ENCODE measurements at places on chromosomes 5 and 9.

DNA sequence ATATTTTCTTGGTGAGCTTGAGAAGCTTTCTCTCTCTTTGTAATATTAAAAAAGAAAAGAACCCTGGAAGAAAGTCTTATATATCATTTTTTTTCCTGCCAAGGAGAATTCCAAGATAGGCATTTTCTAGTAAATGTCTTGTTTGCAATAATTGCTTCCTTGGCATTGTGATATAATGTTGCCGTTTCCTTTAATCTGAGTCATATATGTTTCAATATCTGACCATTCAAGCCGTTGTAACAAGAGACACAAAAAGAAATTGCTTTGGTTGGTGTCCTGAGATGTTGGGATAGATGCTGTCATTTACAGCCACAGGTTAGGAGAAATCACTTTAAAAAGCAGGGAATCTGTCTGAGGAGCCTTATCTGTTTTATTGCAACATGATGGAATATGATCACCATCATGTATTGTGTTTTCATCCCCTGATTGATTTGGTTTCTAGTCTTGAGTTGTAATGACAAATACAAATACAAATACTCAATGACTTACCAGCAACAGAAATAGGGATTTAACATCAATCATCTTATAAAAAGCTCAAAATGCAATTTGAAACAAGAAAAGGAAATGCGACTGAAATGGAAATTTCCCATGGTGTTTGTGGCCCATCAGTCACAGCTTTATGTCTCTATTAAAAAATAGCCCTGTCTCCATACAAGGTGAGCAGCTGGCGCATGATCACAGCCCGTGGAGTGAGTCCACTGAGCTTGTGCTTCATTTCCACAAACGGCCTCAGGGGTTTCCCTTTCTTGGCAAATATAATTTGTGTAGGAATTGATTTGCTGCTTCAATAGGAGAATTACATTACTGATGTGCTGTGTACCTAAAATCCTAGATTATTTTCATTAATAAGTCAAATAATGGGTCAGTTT, 250.1 kb upstream of the TRPC7 start:
- DNase-seq = no peak

GRCh38 chr9:18526685-18527084, 52.7 kb downstream of the ADAMTSL1 start:
- no peak for DNase-seq

GRCh38 chr5:155728857-155729683, 597.9 kb upstream of the SGCD start:
- no peak for DNase-seq

GRCh38 chr9:127898433-127899127, 823 bp downstream of the ST6GALNAC6 start:
- no peak for DNase-seq

- DNase-seq = no peak
These were observed 171.2 kb upstream of the ACTBL2 start for GRCh38 chr5:57653636-57654290.

DNA sequence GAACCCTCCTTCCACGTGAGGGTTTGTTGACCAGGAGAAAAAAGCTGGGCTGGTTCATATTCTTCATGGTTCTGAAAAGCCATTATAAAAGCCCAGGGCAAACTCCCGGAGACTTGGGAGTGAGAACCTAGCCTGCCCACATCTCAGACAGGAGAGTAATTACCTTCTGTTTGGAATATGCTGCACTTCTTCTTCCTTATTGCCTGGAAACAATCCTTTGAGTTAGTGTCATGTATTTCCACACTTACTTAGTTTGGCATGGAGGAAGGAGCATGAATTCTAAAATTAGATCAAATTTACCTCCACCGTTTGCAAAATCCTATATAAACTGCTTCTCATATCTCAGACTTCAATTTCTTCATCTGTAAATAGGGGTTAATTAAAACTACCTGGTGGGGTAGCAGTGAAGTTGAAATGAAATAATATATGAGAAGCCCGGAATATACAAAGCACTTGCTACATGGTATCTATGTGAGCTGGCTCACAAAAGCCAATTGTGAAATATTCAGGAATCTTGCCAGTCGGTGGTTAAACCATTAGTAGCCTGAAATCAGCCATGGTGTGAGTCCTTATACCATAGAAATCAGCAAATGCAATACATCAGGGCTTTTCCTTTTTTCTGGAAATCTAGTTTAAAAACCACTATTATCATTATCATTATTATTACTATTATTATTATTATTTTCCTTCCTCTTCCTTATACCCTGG, 140.0 kb upstream of the RAD23B start:
- DNase-seq = no peak

GRCh38 chr5:149399775-149400174, 20.7 kb upstream of the IL17B start:
- DNase-seq = no peak

DNA sequence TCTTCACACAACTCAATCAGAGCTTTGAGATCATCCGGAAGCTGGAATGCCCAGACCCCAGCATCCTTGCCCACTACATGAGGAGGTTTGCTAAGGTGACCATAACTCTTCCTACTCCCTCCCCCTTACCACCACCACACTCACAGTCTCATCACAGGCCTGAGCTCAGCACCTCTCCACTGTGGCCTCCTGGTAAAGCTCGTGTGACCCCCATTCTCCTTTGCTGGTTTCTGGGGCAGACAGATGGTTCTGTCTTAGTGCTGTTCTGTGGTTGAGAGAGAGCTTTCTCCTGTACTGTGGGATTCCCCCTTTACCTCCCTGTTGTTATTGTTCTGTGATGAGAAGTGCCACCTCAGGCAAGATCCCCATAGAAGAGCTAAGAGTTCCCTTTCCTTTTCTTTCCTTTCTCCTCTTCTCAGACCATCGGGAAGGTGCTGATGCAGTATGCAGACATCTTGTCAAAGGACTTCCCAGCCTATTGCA, 92.7 kb upstream of the RUSC2 start:
- no peak for DNase-seq

DNA sequence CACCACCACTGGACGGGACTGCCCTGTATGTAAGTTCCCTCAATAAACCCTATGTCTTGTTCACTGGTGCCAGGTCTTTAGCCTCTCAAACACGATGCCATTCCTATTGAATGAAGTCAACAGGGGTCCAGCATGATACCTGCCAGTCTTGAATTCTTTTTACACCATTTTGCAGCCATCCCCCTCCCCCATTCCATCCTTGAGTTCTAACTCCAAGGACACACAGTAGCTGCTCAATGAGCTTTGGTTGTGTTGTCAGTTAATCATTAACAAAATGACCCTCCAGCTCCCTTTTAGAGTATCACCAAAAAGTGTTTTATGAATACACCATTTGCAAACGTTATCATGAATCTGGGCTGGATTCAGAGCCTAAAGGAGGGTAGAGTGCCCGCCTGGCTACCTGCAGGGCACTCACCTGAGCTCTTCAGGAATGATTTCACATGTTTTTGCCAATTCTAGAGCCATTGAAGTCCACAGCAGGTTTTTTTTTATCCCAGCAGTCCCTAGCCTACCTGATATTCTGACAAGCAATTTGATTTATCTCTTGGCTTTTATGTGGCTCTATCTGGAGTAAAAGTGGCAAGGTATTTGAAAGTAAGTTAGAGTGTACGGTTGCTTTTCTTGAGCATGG, 271.8 kb downstream of the SMARCA2 start:
- DNase-seq = no peak

GRCh38 chr9:6897207-6897822, 139.5 kb downstream of the KDM4C start:
- no peak for DNase-seq

GRCh38 chr5:14270209-14270702, 127.1 kb downstream of the TRIO start:
- no peak for DNase-seq

GRCh38 chr9:127501821-127502343, 50.6 kb downstream of the LRSAM1 start:
- no peak for DNase-seq

- no peak for DNase-seq
These were observed 286.4 kb downstream of the NTRK2 start for GRCh38 chr9:84955971-84956370.

- no peak for DNase-seq
These were observed 1.0 kb upstream of the MINAR2 start for GRCh38 chr5:129746876-129747275.

DNA sequence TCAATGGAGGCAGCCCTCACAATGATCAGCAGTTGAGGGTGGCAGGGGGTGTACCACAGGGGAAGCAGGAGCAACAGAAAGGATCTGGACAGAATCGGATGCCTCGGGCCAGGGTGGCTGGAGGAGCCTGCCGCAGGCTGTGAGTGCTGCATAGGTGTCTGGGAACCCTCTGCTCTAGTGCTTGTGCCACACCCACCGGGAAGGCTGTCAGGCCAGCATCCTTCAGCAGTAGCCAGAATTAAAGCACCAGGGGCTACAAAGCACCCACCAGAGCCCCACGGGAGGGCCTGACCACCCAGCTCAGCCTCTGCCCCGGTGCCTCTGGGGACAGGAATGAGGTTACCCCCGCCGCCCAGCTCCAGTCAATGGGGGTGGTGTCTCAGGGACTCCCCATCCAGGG, 49.0 kb downstream of the ARHGEF37 start:
- no peak for DNase-seq

DNA sequence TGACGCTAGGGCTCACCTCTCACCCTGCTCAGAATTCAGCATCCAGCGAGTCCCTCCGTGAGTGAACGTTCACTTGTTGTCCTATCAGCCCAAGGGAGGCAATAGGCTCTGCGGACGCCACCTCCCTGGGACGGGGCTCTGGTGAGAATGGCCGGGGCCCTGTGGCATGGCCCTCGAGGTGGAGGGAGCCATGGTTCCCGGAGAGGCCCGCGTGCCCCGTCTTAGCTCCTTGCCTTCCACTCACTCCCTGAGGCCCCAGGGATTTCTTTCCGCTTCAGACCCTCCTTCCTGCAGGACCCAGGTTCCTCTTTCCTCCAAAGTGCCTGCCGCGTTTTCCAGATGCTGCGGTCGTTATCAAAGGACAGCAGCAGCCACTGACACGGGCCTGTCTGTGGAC, 21.5 kb downstream of the EXOC3 start:
- DNase-seq = no peak

GRCh38 chr9:32294106-32294505, 90.3 kb upstream of the ACO1 start:
- peak; percentile 13 for DNase-seq

DNA sequence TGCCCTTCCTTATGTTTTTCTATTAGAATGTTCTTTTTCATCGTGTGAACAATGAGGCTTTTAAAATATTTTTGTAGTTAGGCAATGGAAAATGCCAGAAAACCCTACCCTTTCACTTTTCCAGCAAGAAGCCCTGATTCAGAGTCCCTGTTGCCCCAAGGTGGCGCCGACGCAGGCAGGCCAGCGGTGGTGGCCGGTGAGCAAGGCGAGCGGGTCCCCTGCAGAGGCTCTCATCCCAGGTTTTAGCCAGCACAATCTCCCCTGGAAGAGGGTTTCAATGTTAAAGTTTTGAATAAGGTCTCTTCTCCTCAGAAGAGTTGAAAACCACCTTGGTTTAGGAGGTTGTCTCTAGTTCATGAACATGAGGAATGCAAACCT, 40.8 kb upstream of the CKMT2 start:
- no peak for DNase-seq

DNA sequence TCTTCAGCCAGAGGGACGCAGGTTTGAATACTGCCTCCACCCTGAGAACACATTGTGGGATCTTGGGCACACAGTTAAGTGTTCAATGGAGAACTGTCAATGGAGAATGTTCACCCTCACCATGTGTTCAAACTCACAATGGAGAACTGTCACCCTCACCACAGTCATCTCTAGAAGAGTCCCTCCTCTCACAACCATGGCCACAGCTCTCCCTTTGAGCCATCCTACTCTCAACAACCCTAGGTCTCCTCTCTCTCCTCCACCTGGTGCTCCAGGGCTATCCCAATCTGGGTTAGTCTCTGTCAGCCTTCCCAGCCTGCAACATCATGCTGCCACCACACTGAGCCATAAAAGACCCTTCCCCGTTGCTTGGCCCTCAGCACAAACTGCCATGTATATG, 36.3 kb upstream of the HAND1 start:
- DNase-seq = no peak

DNA sequence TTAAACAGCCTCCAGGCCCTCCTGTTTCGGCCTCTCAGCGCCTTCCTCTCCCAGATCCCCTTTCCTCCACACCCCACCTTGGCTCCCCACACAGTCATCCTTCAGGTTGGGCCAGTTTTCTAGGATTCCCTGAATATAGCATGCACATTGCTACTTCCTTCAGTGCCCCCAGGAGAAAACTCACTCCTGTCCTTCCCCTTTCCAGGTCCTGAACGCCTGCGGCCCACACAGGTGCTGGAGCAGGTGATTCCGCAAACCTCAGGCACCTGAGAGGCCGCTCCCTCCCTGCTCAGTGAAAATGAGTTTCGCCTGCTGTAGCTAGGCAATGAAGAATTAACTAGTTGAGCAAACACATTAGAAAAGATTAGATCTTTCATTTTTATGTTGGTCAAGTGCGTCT, 185.0 kb downstream of the MED10 start:
- DNase-seq = peak; percentile 6

GRCh38 chr9:129838707-129839259, 3.5 kb downstream of the USP20 start:
- DNase-seq = no peak

GRCh38 chr9:129749575-129749974, 3.3 kb downstream of the PTGES start:
- DNase-seq = no peak

- no peak for DNase-seq
These were observed 2.0 kb downstream of the KLHL9 start for GRCh38 chr9:21333226-21333625.

DNA sequence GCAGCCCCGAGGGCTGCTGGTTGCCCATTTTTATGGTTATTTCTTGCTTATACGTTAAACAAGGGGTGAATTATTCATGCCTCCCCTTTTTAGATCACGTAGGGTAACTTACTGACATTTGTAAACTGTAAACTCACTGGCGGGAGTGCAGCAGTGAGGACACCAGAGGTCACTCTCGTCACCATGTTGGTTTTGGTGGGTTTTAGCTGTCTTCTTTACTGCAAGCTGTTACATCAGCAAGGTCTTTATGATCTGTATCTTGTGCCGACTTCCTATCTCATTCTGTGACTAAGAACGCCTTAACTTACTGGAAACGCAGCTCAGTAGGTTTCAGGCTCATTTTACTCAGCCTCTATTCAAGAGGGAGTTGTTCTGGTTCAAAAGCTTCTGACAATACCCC, 155.0 kb upstream of the PRDM9 start:
- peak; percentile 15 for DNase-seq

DNA sequence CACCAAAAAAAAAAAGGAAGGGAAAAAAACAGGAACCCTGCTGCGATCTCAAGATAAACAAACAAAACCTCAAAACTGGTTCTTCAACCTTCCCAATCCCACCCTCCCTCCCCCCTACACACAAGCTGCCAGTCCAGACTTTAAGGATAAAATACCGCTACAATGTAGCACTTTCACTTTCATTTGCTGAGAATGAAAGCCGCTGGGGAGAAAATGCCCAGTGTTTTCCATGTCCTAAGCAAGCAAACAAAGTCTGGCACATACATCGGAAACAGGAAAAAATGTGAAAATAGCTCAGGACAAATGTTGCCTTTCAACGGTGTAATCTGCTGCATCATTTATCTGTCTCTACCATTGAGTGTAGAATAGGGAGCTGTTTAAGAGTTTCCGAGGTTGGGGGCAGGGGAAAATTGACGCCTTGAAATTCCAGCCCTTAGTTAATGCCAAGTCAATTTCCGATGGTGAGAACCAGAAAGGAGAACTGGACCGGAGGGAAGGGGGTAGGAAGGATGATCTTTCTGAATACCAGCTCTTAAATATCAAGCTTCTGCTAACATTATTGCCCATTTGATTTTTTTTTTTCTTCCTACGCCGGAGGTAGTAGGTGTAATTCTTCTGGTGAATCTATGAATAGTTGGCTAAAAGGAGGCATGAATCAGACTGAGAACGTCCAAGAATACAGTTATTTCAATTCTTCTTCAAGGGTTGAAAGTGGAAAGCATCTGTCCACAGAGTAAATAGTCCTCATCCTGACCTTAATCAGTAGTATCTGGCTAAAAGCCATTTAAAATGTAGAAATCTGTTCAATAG, 1.2 kb upstream of the ADAMTS6 start:
- DNase-seq = no peak

Data from LNCaP clone FGC (cell line).